Activated CD8-positive, alpha-beta memory T cell treated with anti-CD3 and anti-CD28 coated beads for 4 hours (primary cell): ENCODE measurements at places on chromosomes 12 and 14.

DNA sequence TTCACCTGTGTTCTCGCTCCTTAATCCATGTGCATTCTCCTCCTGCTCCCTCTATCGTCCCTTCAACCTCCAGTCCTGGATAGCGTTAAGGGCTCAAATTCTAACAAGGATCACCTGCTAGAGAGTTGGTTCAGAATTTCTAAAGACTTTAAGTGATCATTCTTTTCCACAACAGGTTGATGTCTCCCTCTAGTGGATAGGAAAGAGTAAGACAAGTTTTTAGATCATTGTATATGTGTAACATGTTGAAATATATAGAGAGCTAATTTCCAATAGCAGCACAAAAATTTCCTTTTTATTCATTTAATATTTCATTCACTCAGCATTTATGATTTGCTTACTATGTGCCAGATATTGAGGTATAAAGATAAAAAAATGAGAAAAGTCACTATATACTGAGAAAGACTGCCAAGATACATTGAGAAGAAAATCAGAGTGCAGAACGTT is 9.3 kb upstream of the ESR2 start:
- no peak for DNase-seq

DNA sequence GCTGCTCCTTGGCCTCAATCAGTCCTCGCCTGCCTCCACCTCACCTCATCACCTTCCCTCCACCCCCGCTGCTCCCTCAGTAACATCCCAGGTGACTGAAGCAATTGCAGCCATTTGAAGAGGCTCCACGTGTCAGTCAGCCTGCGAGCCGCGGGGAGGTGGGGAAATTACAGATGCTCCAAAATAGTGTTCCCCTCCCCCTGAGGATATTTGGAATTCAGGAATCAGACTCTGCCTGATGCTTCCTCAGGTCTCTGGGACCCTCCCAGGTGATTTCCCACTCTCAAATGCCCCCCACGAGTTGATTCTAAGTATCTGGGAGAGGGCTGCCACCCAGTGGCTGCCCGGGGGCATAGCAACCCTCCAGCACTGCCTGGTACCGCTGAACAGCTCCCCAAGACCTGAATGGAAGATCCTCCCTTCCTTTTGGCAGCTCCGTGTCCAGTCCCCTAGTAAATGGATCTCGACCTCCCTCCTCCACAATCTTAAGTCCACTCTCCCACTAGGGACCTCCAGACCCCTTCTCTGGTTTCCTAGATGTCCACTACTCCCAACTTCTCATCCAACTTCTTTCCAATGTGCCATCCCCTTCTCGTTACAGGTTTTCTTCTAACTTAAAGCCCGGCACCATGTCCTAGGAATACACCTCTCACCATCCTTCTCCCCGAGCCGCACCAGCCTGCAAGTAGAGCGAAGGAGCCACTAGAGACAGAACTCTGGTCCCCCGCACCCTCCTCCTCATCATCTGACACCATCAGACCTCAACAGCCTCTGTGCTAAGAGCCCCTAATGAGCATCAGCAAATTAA is 1.4 kb upstream of the ASIC1 start:
- peak; percentile 20 for DNase-seq

DNA sequence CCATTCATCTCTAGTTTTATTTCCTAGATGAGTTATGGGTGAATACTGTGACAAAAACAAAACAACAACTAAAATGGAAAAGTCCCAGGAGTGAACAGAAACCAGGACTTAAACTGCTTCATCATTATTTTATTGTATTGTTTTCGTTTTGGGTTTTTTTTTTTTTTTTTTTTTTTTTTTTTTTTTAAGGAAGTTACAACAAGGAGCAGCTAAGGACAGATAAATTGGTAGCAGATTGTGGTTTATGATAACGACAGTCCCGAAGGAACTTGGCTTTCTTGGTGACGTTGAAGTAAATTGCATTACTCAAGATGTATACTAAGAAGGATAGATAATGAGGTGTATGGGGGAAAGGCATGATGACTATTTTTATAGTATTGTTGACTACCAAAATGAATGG is 866.3 kb downstream of the NRXN3 start:
- DNase-seq: no peak

- no peak for DNase-seq
Observed at GRCh38 chr12:28800129-28800528, 348.9 kb upstream of the FAR2 start.

- DNase-seq: peak; percentile 60
Observed at GRCh38 chr14:75050852-75051555, at the start of gene MLH3. TSS of gene MLH3 (minus strand) at chr14:75051467. CDS start at chr14:75049655, 1,812 bp downstream.

DNA sequence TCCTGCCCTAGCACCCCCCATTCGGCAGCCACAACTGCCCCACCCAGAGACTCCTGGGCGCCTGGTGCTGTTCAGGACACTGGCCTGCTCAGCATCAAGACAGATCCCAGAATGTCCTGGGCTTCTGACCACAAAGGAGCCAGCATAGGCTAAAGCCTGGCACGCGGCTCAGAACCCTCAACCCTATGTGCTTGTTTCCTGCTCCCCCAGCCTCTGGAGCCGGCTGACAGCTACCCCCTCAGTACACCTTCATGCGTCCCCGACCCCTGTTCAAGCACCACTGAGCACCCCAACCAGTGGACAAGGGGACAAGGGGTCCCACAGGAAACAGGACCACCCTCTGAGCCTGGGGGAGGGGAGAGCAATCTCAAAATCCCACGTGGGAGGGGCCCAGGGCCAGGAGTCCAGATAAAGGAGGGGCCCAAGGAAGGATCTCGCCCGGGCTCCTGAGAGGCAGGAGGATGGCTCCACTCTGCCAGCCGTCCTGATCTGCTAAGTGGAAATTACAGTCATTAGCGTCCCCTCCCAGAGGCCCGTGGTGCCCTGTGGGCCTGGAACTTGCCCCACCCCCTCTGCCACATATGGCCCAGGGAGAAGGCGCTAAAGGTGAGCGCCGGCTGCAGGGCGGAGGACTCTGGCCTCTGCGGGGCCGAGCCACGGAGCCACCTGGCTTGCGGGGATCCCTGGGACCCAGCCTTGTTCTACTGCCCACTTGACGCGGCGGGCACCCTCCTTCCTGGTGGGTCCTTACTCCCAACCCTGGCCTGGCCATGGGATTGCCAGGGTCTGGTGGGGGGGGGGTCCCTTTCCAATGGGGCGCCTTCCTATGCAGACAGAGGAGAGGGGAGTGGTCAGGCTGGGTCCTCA is 27.2 kb upstream of the GPR132 start:
- no peak for DNase-seq

DNA sequence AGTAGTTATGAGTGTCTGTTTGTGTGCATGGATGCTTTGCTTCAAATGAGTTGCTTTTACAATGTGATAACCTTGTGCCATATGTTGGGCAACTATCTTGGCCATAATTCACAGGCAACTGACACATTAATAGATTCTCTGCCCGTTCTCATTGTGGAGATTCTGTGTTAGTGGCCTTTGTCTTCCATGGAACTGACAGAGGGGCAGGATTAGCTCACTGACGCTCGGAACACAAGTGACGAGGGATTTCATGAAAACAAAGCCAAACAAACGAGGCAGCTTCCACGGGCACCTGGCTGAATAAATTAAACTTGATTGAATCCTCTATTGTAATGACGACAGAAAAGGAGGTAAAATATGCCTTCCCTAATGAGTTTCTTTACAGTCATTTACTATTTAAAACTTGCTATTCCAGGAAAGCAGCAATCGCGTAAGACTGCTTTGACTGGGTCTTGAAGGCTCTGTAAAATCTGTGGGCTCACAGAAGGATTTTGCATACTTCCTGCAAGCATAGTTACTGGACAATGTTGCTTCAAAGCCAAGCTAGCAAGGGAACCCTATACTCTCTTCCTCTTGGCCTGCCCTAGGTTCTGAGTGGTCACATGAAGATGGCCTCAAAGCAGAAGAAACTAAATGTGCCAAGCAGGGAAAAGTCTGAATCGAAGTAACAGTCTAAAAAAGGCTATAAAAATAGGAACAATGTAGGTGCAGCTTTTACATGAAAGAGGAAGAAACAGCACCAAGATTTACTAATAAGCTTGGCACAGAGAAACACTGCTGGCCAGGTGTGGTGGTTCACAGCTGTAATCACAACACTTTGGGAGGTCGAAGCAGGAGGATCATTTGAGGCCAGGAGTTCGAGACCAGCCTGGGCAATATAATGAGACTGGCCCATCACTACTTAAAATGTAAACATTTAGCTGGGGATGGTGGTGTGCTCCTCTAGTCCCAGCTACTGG is 28.1 kb upstream of the SINHCAF start:
- no peak for DNase-seq

DNA sequence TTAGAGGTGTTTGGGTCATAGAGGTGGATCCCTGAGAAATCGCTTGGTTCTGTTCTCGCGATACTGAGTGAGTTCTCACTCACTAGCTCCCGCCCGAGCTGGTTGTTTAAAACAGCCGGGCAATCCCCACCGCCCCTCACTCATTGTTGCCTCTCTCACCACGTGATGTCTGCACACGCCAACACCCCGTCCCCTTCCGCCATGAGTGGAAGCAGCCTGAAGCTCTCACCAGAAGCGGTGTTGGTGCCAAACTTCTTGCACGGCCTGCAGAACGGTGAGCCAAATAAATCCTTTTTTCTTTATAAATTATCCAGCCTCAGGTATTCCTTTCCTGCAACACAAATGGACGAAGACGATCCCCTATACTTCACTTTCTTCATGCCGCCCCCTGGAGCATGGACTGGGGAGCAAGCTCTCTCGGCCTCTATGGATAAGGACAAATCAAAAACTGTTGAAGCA is 45.4 kb upstream of the CCND2 start:
- DNase-seq: no peak

DNA sequence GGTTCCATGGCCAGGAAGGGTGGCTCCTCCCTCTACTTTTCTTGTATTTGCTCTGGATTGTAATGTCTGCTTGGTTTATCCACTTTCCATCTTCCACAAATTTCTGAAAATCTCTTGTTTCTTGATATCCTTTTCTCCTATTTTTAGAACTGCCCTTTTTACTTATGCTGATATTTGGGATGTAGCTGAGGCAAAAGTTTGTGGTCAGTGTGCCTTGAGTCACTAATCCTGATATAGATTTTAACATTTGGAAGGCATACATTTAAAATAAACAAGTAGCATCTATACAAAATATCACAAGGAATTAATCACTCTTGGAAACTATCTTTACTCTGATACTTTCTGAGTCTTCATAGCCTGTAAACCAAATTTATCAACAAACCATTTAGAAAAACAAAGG is 11.0 kb downstream of the GRIP1 start:
- no peak for DNase-seq

DNA sequence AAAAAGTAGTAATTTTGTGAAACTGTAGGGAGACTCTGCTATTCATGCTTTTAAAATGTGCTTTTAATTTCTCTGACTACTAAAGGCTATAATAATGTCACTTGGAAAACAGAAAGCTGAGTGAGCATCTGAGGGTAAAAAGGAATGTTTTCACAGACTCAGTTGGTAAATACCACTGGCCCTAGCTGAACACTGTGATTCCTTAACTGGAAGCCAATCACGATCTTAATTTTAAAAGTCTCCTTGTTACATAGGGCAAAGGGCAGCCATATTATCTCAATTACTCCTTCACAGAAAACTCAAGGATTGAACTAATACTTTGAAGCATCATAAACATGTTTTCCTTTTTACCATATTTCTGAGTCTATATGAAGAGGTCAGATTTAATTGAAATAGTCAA is 41.9 kb downstream of the PAWR start:
- no peak for DNase-seq

DNA sequence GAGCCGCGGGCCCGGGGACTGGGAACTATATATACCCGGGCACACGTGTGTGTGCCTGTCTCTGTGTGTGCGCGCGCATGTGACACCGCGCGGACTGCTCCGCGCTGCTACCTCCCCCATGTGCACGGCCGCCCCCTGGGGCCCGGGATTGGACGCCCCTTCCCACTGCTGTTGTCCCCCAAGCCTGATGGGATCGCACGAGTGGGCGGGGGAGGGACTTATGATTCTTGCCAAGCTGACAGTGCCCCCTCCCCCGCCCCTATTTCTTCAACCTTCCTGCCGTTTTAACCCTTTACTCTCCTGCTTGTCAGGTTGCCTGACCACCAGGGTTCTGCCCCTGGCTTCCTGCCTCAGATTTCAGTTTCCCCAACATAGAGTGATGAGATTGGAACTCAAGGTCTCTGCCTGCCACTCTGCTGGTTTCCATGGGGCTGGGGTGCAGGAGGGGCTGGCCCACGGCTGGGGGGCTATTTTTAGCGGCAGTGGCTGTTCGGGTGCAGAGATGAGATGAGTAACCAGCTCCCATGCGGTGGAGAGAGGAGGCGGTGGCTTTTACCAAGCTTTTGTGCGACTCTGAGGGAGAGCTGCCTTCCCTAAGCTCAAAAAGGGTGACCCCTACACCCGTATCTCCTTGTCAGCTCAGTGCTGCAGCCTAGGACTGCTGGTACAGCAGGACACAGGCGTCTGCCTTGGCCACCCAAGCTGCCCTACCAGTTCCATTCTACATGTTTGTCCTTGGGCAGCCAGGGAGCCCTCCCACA is at the start of gene DDN:
TSS of gene DDN (minus strand) at position 5 of the 761 bp plus-strand sequence. CDS start 88 bp downstream, outside the sequence.
- no peak for DNase-seq

DNA sequence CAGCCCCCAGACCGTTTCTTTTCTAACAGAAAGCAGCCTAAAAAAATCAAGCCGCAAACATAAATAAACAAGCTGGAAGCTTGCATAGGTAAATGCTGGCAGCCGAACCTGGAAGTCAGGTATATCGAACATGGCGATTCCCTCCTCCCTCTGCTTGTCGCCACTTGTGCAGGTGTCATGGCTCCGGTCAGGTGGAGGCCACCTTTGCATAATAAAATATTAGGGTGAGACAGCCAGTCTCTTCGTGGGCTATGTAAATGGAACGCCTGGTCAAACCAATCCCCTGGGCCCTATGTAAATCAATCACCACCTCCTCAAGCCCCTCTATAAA is 223.9 kb upstream of the DAAM1 start:
- DNase-seq: no peak

GRCh38 chr12:86735072-86735471 is 478.9 kb upstream of the MGAT4C start:
- DNase-seq: no peak

GRCh38 chr12:1444142-1444516 is 150.3 kb downstream of the FBXL14 start:
- no peak for DNase-seq

GRCh38 chr12:31749024-31749704 is 20.3 kb upstream of the AMN1 start:
- DNase-seq: no peak

- DNase-seq: peak; percentile 63
Observed at GRCh38 chr12:14961466-14962152, at the start of gene ARHGDIB. TSS of gene ARHGDIB (minus strand) at chr12:14961601. CDS start at chr12:14950712, 10,889 bp downstream.

- no peak for DNase-seq
Observed at GRCh38 chr14:100764471-100765115, 37.9 kb downstream of the DLK1 start.

DNA sequence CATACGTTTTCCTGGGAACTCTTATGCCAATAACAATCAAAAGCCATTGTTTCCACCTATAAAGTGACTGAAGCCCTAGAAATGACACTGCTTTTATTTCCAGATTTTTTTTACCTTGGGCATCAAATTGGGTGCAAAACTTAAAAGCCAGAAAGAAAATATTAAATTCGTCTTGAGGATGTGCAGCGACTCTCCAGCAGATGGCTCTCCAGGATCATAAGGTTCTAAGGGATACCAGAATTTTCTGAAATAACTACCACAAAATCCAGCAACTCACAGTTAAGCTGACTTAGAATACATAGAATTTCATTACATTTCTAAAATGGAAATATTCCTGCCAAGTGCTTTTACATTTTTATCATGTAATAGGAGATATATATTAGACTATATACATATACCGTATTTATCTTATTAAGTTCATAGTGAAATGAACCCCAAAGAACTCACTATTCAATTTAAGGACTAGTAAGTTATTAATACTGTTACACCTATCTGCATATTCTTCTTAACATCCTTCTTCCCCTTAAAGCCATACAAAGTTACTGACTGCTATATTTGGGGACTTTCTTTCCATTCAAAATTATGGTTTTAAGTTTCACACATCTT is 44.0 kb downstream of the ARMH4 start:
- no peak for DNase-seq
